ENCODE measurements at places on chromosomes 2 and 18.

- no peak for DNase-seq
Measured at GRCh38 chr2:164073101-164074074, 337.6 kb upstream of the FIGN start.

DNA sequence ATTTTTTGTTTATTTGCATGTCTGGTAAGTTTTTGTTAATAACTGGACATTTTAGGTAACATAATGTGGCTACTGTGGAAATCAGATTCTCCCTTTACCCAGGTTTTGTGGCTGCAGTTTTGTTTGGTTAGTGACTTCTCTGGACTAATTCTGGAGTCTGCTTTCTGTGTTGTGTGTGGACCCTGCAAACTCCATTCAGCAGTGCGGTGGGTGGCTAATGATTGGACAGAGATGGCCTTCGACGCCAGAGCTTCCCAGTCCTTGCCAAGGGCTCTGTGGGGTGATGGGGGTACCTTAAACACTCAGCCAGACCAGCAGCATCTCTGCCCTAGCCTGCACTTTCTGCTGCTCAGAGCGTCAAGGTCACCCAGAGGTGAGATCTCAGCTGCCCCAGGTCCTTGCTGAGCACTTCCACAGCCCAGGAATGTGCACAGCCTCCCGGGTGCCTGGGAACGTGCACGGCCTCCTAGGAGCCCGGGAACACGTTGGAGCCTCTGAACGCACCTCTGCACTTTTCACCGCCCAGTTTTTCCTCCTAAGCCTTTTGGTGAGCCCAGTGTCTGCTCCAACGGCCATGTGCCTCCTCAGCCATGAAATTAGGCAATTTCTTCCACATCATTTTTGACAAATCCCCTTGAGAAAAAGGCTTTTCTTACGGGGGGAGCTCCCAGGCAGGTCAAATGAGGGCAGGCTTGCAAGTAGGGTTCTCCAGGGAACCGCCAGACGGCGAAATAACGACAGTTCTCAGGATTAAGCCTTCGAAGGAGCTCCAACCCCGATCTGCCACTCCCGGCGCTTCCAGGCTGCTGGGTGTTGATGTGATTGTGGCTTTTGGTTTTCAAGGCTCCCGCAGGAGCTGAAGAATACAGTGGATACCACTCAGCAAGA is 35.2 kb upstream of the KLF11 start:
- no peak for DNase-seq

- DNase-seq = no peak
Measured at GRCh38 chr2:57891086-57891712, 155.4 kb upstream of the VRK2 start.

- no peak for DNase-seq
Measured at GRCh38 chr2:230666446-230666845, 46.2 kb upstream of the CAB39 start.

GRCh38 chr2:68027959-68028358 is 34.8 kb downstream of the C1D start:
- DNase-seq = no peak

DNA sequence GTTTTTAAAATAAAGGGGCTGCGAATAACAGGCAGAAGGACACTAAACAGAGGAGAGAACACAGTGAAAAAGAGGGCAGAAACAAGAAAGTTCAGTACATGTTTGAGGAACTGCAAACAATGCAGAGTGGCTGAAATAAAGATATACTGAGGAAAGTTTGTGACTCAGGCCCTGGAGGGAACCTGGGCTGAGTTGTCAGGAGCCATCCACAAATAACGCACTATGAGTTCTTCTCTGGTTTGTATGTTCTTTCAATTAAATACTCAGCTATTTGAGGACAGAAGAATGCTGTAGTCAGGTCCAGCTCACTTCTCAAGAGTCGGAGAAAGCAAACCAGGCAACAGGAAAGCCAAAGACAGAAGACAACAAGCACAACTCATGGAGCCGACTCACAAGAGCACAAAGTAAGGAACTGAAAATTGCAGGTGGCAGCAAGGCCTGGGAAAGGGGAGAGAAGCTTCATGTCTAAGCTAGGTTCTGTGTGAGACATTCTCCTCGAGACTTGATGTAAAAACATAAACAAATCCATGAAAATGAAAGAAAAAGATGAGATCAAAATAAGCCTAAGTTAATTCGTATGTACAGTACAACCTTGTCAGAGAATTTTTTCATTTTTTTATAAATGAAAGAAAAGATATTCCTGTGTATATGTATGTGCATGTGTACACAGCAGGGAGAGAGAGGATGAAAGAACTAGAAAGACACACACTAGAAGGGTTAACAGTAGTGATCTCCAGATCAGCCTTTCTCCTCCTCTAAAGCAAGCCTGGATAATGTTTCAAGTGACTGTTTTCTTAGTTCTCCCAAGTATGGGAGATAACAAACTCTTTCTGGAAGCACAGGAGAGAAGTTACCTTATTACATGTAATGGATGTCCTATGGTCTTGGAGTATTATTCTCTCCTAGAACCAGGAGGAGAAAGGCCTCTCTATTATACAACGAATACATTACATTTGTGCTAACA is 41.5 kb downstream of the CHN1 start:
- no peak for DNase-seq

DNA sequence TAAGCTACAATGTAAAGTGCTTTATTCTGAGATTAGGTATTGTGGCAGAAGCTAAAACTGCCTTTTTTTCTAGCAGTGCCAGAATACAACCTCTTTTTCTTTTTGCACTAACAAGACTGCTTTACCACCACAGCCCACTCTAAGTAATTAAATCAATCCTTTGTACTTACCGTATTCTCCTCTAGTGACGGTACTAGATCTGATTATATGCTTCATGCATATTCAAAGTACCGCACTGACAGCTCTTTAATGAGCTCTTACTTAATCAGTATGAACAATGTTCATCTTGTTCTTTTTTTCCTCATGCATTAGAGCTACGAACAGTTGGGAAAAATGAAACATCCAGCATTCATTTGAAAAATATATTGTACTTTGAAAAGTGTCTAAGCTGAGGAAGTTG is 16.1 kb upstream of the OTX1 start:
- DNase-seq = peak; percentile 39

- DNase-seq = no peak
Measured at GRCh38 chr2:188378371-188378950, 86.8 kb downstream of the GULP1 start.

- peak; percentile 59 for DNase-seq
Measured at GRCh38 chr2:214410918-214411554, at the start of gene VWC2L. Gene VWC2L (plus strand): TSS chr2:214411054. CDS start chr2:214414194, 3,140 bp downstream.

GRCh38 chr18:77102259-77103040 is 30.1 kb downstream of the MBP start:
- DNase-seq = peak; percentile 65

DNA sequence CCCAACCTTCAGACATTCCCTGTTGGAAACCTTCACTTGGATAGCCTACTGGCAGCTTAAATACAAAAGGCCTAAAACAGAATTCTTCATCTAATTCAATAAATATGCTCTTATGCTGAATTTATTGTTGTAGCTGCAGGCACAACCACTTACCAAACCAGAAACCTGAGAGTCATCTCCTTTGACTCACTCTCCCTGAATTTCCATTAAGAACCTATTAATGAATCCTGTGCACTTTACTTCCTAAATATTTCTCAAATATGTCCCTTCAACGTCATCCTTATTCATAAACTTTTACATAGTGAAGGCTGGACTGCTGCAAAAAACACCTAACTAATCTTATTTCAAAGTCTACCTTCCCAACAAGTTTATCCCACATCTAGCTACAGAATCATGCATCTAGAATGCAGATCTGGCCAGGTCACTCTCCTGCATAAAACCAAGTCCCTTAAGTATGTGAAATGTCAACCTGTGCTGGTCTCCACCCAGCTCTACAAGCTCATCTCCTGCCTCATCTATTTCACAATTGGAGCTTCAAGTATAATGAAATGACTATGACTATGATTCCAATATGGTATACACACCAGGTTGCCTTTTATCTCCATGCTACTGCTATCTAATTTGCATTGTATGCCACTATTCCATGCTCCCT is 354.2 kb downstream of the ZEB2 start:
- no peak for DNase-seq

GRCh38 chr2:235232449-235233433 is 261.1 kb upstream of the AGAP1 start:
- DNase-seq = no peak

DNA sequence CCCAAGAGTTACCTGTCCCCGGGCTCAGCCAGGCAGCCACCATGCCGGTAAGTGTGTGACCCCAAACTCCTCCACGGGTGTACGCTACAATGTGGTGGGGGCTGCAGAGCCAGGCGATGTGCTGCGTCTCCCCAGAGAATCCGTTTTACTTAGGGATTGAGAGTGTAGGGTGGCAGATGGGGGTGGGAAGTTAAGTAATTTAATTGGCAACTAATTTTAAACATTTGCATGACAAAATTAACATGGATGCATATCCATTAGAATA is 26.6 kb upstream of the RPL31 start:
- no peak for DNase-seq

DNA sequence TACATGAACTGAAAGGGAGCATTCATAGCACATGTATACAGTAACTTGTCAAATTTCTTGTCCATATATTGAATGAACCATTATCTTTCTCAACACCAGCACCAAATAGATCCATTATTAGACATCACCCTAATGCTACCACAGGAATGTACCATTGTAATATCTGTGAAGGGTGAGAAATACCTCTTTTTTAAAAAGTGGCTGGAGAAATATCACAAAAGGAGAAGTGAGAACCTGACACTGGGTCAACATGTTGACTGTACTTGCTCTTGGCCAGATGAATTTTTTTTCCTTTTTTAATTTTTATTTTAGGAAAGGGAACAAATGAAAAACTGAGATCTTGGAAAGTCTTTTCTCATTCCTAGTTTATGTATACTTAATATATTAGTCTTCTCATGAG is 63.5 kb downstream of the CAVIN2 start:
- no peak for DNase-seq

DNA sequence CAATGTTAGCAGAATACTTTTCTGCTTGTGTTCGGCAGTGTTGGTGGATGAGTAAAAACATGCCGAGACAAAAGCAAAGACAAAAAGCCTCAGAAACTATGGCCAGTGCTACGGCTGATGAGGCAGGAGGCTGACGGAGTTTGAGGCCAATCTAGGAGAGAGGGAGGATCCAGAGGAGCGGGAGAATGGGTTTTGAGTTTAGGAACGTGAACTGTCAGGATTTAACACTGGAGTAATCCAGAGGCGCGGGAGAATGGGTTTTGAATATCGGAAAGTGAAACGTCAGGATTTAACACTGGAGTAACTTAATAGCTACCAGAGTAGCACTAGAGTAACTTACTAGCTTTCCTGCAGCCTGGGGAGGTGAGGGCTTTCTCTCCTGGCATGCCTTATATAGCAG is 37.4 kb downstream of the LYPD6B start:
- no peak for DNase-seq

- DNase-seq = no peak
Measured at GRCh38 chr18:48994044-48994651, 43.4 kb upstream of the SMAD7 start.

DNA sequence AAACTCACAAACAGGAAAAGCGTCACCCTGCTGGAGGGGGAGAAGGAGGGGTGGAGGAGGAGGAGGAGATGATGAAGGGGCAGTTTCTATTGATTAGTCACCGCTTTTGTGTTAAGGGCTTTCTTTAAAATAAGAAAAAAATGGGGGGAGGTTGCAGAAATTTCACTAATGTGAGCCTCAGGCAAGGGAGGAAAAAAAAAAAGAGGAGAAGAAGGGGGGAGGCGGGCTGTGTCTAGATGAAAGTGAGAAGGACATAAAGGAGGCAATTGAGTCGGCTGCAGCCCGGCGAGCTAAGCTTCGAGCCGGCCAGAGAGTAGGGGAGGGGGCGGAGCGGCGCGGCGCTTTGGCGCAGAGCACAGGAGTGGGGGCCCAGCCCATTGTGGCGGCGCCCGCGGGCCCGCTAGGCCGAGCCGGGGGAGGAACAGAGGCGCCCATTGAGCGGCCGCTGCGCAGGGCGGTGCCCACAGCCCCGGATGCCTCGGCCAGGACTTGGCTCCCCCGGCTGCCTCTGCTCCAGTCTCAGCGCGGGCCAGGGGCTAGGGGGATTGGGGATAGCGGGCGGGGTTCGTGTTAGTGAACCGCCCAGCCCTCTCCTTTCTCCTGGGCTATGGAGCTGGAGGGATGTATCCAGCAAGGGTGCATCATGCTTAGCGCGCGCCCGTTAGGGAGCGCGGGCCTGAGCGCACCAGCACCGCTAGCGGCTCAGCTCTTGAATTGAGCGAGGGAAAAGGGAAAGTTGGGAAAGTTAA is 7.9 kb downstream of the PAX3 start:
- no peak for DNase-seq

DNA sequence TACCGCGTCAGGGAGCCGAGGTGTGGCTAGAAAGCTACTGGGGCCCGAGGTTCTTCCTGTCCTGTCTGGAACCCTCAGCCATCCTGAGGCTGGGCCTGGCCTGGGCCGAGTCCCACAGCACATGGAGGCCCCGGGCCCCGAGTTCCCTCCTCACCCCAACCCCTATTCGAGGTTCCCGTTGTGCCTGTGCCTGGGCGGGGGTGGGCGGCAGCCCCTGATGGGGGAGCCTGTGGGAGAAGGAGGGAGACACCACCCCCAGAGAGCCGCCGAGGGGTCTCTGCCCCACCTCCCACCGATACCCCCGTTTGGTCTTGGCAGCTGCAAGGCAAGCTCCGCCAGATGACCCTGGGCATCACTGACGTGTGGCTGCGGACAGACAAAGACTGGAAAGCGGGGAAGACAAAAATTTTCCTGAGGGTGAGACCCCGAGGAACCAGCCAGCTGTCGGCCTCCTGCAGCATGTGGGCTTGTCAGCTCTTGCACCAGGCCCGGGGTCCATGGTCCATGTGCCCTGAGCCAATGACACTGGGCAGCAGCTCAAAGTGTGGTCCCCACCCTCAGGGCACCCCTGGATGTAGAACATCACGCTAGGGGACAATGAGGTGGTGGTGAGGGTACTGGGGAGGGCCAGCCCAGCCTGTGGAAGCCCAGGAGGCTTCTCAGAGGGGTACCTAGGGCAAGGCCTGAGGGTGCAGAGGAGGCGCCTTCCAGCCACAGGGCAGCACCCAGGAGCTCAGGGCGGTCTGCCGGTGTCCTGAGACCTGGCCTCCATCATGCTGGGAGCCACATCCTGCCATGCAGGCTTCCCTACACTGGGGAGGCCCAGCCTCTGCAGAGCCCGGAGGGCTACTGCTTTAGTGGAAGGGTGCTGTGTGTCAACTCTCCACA is 52.5 kb upstream of the GPR17 start:
- no peak for DNase-seq

GRCh38 chr2:105380432-105381100 is 18.3 kb downstream of the FHL2 start:
- DNase-seq = peak; percentile 90

DNA sequence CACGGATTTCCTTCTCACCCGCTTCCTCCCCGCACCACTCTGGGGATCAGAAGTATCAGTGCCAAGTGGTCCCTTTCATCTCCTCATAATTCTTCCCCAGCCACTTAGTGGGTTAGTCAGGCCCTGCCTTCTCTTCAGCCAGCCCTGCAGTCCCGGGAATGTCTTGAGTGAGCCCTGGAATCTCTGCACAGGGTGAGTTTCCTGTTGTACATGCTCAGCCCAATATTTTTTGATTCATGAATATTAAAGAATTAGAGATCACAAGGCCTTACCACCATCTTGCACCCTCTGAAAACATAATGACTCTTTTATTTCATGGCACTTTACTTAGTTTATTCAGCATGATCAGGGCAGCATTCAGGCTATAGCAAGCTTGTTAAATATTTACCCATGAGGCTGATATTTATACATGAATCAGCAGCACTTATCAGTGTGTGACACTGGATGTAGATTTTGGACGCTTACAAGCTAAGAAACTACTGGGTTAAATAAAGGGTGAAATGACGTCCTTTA is 159.4 kb upstream of the FOSL2 start:
- DNase-seq = no peak

GRCh38 chr2:201466050-201466675 is 14.6 kb downstream of the STRADB start:
- DNase-seq = peak; percentile 71
